ENCODE measurements at places on chromosomes 1 and 21. TPM values are rescaled to one million over a fixed set of nuclear protein-coding genes. Genes with fewer than 3 reads are reported as not detected.

The LEFTY2 gene
- total RNA-seq = not detected

The OLFML2B gene
- total RNA-seq = 14.5 TPM

The KCNJ10 gene
- not detected for total RNA-seq

DNA sequence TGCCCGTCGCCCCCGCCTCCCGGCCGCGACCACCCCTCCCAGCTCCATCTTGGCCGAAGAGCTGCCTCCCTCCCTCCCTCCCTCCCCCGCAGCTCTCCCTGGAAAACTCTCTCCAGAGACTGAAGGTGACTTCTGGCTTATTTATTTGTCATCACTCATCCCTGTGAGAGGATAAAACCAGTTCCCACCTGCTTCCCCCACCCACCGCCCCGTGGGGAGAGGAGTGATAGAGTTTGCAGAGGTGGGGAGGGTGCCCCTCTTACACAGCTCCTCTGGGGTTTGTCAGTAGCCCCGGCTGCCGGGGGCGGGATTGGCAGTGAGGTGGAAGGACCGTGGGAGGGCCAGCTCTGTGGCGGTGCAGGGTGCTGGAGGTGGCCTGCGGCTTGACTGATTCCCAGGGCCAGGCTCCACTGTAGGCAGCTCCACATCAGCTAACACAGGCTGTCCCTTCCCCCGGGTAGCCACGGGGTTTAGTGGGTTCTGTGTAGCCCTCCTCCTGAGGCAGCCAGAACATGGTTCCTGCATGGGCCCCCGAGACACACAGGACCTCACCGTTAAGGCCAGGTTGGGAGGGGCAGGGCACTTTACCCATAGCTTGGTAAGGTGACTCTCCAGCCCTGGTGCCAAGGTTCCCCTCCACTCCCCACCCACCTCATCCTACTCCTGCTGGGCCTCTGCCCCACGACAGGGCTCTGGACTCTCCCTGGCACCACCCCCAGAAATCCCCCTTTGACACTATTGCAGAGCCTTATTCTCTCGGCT is 62.2 kb downstream of the ELK4 start:
- DNase-seq = no peak

DNA sequence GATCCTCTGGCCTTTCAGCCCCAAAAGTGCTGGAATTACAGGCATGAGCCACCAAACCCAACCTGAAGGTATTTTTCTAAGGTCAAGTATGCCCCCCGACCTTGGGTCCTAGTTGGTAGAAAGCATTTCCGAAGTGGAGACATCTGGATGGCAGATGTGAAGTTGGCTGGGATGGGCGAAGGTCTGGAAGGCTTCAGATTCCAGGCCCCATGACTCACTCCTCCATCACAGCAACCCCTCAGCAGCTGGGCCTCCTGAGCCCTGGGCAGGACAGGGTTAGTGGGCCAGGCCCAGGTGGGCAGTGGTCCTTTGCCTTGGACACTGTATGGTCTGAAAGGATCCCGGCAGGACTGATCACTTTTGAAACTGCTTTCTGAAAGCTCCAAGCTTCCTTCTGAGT is 23.3 kb downstream of the NAV1 start:
- DNase-seq = peak; percentile 95

GRCh38 chr1:95067062-95067461 is 5.7 kb downstream of the ALG14 start:
- DNase-seq = no peak

DNA sequence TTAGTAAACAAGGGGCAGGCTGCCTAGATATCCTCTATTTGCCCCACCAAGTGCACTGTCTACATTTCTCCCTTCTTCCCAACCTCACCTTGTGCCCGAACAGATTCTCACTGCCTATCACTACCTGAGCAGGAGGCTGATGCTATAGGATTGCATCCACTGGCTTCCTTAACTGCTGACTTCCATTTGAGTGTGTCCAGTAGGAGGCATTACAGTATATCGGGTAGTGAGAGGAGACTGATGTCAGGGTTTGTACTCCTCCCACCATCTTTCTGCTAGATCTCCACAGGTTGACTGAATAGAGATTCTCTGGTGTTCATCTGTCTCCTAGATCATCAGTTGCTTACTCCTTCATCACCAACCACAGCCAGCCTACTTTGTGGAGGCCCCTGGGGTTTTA is 796.3 kb downstream of the LRRIQ3 start:
- DNase-seq = no peak

GRCh38 chr1:15975358-15975804 is 520 bp downstream of the ZBTB17 start:
- DNase-seq = peak; percentile 30
